BJ (cell line): ENCODE measurements at places on chromosomes 6 and 20.

GRCh38 chr20:8635048-8635572, 433.8 kb upstream of the PLCB4 start:
- no peak for DNase-seq

GRCh38 chr6:13710552-13711323, 897 bp downstream of the RANBP9 start:
- DNase-seq: no peak

DNA sequence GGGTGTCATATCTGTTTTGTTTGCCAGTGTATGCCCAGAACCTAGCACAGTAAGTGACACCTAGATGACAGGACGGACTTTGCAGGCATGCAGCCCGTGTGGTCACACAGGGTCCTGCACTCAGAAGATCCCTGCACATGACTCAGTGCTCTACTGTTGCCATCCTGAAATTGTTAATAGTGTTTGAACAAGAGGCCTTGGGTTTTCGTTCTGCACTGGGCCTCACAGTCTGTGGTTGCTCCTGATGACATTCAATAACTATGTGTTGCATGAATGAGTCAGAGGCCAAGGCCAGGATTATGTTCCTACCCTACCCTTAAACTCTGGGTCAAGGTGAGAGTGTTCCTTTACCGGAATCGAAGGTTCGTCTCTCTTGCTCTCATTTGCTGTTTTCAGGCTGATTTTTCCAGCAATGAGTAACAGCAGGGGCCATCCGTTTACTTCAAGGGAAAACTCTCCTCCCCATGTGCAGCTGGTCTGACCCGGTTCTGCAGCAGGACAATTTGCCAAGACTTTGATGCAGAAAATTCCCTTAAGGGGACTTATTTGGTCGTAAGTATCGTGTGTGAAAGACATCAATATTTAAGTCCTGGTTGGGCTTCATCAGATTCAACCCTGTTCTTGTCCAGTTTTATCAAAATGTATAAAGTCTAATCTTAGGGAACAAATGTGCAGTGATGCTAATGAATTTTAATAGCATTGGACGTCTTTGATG, 13.0 kb upstream of the PFDN4 start:
- DNase-seq: no peak

DNA sequence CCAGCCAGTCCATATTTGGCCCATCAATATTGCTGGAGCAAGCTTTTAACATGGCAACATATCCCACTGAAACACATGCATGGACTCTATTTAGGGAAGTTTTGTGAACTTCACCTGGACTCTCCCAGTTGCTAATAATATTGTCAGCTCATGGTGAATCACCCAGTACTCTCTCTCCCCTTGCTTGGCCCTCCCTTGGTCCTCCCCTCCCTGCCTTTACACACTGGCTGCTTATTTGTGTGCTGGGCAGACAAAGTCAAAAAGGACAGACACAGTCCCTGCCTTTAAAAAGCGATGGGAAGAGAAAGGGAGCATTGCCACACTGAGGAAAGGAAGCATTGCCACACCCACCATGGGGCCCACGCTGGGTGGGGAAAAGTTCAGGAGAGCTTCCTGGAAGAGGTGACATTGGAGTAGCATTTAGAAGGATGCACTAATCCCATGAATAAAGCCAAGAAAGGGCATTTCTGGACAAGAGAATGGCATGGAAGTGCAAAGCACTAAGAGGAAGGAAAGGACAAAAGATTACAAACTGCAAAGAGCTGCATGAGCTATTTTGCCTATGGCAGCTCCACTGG, 143.4 kb upstream of the EXOC2 start:
- no peak for DNase-seq

DNA sequence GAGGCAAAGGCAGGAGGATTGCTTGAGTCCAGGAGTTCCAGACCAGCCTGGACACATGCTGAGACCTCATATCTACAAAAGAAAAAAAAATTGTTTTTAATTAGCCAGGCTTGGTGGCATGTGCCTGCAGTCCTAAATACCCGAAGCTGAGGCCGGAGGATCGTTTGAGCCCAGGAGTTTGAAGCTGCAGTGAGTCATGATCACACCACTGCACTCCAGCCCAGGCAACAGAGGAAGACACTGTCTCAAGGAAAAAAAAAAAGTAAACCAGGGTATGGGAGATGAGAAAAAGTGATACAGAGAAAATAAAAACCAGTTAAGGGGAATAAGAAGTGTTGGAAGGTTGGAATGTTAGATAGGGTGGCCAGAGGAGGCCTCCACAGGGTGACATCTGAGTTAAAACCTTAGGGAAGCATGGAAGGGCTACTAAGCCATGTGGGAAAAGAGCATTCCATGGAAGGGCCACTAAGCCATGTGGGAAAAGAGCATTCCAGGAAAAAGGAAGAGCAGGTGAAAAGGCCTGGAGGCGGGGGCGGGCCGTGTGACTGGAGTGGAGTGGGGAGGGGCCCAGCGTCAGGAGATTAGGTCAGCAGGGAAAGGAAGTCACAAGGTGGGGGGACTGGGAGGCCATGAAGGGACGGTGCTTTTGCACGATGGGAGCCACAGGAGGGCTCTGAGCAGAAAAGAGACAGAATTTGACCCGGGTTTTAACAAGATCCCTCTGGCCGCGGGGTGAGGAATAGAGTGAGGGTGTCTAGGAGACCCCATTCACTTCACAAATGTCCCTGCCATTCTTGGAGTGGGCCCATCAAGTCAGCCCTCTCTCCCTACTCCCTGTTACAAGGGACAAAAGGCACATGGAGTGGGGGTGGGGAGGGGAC, 18.3 kb downstream of the CPNE5 start:
- peak; percentile 23 for DNase-seq

DNA sequence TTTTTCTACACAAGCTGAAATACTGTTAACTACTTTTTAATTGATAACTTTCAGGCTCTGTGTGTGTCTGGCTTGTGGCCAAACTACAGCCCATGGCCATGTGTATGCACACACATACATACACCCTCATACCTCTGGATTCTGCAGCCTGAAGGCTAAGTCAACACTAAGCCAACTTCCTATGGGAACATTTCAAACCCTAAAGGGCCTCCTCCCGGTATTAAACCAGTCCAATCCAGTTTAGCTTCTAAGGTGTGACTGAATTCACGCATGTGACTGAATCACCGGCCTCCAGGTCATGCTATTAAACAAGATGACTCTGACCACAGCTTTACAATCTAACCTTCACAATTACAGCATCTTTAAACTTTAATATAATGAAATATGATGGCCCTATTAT, 20.7 kb upstream of the DST start:
- no peak for DNase-seq

DNA sequence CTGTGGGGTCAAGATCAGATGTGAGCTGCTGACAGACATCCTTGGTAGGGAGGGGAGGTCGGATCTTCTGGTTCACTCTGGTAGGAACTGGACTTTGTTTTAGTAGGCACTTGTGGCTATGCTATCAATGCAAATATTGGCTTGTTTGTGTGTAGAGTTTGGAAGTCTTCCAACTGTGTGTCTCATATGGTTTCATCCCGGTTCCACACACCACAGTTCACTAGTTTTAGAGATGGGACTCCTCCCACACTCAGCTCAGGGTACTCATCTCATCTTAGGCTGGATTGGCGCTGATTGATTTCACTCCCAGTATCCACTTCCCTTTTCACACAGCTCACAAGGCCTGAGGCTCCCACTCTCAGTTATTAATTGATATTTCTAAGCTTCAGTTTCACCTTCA, 161.3 kb downstream of the THBS2 start:
- DNase-seq: no peak

DNA sequence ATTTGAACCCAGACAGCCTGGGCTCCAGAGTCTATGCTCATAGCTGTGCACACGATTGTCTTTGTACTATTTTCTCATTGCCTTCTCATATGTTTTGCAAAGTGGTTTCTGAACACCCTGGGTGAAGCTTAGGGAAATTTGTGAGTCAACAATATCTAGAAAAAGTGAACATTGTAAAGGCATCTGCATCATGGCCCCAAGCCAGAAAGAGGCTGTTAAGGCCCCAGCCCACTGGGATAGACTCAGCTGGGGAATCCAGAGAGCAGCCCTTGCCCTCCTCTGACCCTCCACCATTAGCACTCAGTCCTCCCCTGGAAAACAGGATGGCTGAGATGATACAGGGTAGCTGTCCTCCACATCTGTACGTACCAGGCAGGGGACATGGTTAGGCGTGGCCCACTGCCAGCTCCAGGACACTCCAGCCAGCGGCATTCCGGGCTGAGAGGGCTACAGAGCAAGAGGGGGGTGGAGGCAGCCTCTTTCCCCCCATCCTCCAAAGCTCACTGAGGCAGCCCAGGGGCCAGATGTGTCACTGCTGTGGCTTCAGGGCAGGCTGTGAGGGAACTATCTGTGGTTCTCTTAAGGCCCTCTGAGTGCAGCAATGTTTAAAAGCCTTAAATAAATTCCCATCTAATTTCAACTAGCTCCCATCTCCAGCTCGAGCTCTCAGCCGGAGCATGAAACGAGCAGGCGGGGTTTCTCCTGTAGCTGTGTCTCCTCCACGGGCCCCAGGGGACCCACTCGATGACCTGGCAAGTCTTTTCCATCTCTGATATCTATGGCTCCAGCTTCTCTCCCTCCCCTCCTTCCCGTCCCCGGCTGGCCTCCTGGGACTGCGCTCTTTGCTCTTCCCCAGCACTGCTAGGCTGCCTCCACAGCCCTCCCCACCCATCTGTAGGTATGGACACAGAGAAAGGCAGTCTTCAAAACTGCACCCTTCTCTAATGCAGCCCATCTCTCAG, 209.4 kb upstream of the LRFN2 start:
- no peak for DNase-seq
